Fibroblast of mammary gland (primary cell): ENCODE measurements at places on chromosomes 11 and 22.

GRCh38 chr11:61062181-61062930 lies 39.9 kb upstream of the CD5 start:
- DNase-seq = no peak

- DNase-seq = no peak
Observed at GRCh38 chr11:88569342-88569741, 231.8 kb upstream of the CTSC start.

GRCh38 chr11:8328231-8328794 lies 64.6 kb upstream of the LMO1 start:
- DNase-seq = no peak

- peak; percentile 81 for DNase-seq
Observed at GRCh38 chr11:27280140-27280539, 82.9 kb downstream of the CCDC34 start.

GRCh38 chr11:89065066-89065465 lies 716 bp downstream of the GRM5 start:
- no peak for DNase-seq

- DNase-seq = peak; percentile 96
Observed at GRCh38 chr11:130478204-130478701, 29.8 kb downstream of the ADAMTS15 start.

DNA sequence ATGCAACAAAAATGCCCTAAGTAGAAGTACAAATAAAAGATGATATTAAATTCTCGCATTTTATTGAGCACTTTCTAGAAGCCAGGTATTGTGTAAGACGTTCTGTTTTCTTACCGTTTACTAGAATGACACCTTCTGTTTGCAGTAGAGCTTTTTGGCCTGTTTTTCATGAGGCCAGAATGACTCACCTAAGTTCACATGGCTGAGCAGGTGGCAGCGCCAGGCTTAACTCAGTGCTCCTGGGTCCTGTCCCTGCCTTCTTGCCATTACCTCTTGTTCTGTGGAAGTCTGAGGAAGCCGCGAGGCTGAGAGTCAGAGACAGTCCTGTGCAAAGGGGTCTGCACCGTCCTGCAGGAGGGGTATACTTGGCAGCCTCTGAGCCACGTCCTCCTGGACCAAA lies 113.8 kb downstream of the ATXN10 start:
- peak; percentile 47 for DNase-seq

DNA sequence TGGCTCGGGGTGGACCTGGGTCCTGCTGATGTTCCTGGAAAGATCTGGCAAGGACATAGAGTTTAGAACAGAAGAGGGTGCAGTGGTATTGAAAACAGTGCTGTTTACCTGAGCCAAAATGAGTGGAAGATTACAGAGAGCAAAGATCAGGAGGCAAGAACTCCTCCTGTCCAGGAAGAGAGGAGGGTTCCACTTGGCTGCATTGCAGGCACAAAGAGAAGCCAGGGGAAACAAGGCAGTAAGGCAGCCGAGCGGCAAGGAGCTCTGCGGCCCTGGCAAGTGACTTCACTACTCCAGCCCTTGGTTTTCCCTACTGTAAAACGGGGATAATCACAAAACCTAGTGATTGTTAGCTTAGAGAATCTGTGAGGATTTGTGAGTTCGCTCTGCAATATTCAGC lies 3.7 kb upstream of the PACSIN2 start:
- no peak for DNase-seq

GRCh38 chr11:26276798-26277424 lies 55.0 kb upstream of the ANO3 start:
- DNase-seq = peak; percentile 82

- no peak for DNase-seq
Observed at GRCh38 chr11:104090767-104091166, 54.3 kb downstream of the DDI1 start.

- DNase-seq = no peak
Observed at GRCh38 chr11:94283678-94284077, 20.7 kb upstream of the IZUMO1R start.

DNA sequence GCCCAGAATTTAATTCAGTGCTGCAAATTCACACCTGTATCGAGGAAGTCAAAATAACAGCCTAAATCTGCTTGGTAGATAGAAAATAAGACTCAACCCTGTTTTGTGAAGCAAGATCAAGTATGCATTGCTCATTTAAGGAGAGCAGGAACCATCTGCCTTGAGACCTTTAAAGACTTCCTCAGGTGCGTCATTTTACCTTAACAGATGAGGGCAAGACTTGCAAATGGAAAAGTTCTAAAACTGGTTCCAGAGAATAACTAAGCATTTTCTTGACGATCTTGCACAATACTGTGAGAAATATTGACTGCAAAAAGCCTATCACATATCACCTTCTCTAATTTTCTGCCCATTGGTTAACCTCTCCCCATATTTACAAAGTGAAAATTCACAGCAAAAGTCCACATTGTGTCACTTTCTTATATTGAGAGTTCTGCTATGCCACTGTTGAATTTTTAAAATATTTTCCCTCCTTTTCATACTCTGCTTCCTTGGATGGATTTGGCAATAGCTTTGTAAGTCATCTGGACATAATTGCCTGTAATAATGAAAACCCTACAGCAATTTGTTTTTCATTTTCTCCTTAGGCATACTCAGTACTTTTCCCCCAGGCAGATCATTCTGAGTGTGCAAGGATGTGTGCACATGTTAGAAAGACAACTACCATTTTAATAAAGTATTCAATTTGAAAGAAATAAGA lies 234.2 kb downstream of the AASDHPPT start:
- DNase-seq = peak; percentile 39

GRCh38 chr11:26778000-26778757 lies 56.3 kb upstream of the SLC5A12 start:
- DNase-seq = peak; percentile 97

DNA sequence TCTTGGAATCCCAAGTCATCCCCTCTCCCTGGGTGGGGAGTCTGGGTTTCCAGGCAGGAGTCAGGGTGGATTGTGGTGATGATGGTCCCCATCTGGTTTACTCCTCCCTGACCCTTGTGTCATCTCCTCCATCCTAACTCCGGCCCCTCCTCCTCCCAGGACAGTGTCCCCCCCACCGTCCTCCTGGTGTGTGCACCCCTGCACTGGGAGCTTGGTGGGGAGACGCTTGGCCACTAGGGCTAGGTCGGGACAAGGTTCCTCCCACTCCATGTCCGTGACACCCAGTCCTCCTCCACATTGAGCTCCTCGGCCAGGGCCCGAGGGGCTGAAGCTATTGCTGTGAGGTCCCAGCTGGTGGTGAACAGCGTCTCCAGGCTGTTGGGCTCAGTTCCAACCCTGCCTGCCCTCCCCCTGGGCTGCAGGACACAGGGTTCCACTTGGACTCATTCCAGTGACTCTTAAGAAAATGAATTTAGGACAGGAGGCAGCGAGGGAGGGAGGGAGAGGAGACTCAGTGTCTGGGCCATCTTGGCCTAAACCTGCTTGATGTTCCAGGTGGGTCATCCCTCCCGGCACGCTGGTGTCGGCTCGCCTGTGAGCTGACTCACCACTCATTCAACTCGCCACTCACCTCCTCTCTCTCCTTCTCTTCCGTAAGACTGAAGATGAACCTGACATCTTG lies 433.2 kb downstream of the TBC1D22A start:
- no peak for DNase-seq

GRCh38 chr22:39598017-39598965 lies 27.7 kb downstream of the CACNA1I start:
- DNase-seq = no peak

GRCh38 chr11:127931803-127932202 lies 655.6 kb downstream of the ETS1 start:
- no peak for DNase-seq

DNA sequence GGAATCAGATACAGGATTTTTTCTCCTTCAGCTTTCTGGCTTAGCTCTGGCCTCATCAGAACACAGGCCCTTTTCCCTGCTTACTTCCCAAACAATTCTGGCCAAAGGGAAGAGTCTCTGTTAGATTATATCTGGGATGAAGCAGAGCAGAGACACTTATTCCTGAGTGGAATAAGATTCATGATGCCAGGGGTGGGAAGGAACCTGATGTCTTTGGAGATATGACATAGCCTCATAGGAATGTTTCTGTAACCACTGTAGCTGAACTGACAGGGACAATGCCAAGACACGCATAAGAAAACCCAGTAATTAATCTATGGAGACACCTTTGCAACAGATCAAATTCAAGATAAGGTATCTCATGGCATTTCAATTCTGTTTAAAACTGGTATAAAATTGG lies 177.1 kb upstream of the RAG2 start:
- DNase-seq = peak; percentile 18

DNA sequence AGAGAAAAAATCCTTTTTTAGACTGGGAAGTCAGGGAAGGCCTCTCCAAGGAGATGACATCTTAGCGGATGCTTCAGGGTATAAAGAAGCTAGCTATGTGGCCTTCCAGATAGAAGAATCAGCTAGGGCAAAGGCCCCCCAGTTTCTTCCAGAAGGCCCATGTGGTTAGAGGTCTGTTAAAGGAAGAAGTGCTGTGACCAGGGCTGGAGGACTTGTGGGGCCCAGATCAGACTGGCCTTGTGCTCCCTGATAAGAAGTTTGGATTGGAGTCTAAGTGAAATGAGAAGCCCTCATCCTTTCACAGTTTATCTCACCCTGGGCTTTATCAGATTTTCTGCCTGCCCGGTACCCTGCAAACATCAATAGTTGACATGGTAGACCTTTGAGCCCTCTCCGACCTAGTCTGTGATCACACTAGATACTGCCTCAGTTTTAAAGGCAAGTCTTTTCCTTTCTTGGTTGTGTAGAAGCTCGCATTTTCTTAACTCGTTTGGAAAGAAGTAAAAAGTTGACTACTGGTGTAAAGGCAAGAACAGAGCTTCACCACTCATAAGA lies 7.8 kb downstream of the AMPD3 start:
- no peak for DNase-seq

DNA sequence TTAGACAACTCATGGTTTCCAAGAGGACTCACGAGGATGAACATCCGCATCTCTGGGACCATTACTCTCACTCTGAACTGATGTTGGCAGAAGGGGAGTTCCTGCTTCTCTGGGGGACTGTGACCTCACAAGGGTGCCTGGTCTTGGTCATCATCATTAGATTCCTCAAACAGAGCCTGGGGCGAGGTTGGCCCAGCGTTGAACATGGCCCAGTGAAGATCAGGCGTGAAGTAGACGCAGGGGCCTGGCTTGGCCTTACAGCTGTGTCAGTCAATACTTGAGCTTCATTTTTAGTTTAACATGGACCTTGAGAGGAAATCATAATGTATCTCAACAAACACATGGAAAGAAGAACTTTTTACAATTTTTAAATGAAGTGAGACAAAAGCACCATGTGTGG lies 617.1 kb downstream of the BRD1 start:
- no peak for DNase-seq

GRCh38 chr11:92920331-92920730 lies 49.1 kb upstream of the MTNR1B start:
- no peak for DNase-seq

DNA sequence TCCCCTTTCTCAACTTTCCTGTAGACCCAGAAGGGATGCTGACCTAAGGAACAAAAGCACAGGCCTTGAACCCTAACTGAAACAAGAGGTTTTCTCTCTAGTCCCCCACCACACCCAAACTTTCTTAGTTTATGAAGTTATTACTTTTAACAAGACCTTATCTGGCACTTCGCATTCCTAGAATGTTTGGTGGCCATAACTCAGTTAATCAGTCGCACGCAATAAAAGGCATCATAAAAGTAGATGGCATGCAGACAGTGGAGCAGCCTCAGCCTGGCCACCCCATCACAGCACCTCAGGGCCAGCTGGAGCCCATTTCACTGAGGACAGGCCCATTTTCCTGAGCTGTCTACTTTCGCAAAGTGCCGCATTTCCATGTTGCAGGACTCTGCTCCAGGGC lies 301.9 kb downstream of the OPCML start:
- DNase-seq = no peak

DNA sequence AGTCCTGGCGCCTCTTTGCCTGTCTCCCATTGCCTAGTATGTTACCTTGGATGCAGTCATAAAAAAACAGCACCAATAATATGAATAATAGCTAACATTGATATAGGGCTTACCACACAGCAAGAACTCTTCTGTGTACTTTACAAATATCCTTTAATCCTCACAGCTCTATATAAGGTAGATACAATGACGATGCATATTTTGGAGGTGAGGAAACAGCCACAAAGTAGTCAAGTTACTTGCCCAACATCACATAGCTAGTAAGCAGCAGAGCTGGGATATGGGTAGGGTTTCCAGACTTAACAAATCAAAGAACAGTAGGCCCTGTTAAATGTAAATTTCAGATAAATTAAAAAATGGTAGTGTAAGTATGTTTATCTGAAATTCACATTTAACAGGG lies 128.8 kb downstream of the ST3GAL4 start:
- peak; percentile 46 for DNase-seq

DNA sequence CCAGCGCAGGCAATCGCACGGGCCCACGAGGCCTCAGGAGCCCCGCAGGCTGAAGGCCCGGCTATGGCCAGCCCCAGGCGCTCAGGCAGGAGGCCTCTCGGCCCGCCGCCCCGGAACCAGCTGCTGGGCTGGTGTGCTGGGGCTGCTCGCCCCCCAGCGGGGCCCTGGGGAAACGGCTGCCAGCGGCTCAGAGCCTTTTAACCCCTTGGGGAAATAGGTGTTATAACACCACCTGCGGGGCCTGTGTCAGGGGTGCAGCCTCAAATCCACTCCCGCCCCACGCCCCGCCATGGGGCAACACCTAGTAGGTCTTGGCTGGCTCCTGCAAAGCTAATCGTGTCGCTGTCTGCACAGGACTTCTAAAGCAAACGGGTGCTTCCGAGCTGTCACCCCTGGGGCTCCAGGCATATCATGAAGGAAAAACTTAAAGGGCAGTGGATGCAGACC lies 237.4 kb downstream of the TTC28 start:
- DNase-seq = peak; percentile 64

DNA sequence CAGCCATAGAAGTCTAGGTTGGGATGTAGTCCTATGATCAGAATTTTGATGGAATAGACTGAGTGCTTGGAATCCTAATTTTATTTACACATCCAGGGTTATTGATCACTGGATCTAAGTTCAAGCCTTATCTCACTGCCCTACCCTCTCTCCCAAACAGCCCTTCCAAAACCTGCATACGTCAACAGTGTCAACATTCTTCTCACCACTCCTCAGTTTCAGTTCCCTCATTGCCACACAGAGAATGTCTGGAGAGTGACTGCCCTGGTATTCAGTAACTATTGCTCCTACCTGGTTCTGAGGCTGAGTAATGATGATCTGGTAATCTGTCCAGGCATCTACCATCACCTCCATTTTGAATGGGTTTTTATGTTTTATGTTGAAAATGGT lies 60.0 kb downstream of the GLYATL1 start:
- DNase-seq = no peak

GRCh38 chr11:88329563-88330250 lies 7.8 kb downstream of the CTSC start:
- no peak for DNase-seq

- DNase-seq = no peak
Observed at GRCh38 chr11:11971906-11972547, 36.4 kb downstream of the DKK3 start.

GRCh38 chr11:83656796-83657330 lies 370.7 kb upstream of the CCDC90B start:
- DNase-seq = no peak

- DNase-seq = peak; percentile 2
Observed at GRCh38 chr11:107929611-107930200, 1.5 kb downstream of the RAB39A start.

DNA sequence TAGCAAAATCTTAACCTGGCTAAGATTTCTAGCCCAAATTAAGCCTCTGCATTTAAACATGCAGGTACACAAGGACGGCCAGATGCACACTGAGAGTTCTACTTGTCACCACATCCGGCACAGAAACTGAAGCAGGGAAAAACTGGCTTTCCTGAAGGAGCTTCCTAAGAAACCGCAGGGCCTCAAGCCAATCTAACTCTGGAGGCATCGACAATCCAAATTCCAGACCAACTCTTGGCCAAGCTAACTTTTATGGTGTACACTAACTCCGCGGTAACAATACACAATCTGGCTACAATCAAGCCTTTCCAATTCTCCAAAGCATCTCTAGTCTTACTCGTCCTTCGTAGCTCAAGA lies 1.2 kb downstream of the MSANTD2 start:
- DNase-seq = peak; percentile 76
